ENCODE measurements at places on chromosomes 2 and 18. TPM values are rescaled to one million over a fixed set of nuclear protein-coding genes. Genes with fewer than 3 reads are reported as not detected.
A peak's percentile ranks its signal among the peaks of the same experiment; 100 is the strongest.

DNA sequence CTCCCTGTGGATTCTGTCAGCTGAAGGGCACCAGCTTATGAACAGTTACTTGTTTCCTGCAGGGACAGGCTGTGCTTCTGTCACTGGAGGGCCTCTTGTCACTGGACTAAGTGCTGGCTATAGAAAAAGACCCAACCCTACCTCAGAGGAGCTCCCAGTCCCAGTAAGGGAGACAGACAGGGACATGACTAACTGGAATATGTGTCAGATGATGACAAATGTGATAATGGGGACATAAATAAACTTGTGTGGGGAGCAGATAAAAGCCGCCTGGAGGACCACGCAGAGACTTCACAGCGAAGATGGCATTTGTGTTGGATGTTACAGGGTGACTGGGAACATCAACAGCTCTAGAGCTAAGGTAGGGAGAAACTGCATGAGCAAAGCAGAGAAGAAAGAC, 95.0 kb downstream of the MAPRE2 start:
- no peak for DNase-seq

GRCh38 chr18:65175681-65176080, 575.1 kb upstream of the CDH7 start:
- DNase-seq = no peak

- no peak for DNase-seq
These were observed 4.8 kb downstream of the ITPRID2 start for GRCh38 chr2:181896286-181896685.

DNA sequence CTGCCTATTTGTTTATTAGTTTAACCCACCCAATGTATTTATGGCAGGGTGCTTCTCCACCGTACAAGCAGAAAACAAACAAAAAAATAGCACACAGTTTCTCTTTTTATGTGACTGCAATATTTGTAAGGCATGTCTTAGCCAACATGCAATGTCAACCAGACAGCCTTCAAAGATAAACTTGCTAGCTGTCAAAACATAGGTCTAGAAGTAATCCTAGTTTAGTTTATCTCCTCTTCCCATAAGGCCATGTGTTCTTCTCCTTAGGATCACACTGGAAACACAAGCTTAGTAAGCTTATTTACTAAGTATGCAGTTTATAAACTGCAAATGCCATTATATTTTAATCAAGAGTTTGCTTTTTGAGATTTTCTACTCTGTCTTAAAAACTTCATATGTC, 75.6 kb downstream of the LDAH start:
- no peak for DNase-seq

DNA sequence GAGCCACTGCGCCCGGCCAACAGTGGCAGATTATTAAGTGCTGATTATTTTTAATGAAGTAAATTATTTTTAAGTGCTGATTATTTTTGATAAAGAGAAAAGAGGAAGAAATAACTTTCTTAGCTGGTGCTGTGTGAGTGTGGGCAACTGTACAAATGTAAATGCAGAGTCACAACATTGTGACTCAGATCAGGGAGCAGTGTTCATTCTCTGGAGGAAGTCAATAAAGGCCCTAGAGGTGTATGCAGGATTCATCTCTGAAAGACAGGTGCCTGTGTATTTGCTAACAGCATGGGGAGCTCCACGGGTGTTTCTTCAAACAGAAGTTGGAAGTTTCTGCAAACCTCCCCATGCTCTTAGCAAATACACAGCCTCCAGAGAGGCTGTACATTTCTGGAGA, 6.2 kb downstream of the KRTCAP3 start:
- no peak for DNase-seq

DNA sequence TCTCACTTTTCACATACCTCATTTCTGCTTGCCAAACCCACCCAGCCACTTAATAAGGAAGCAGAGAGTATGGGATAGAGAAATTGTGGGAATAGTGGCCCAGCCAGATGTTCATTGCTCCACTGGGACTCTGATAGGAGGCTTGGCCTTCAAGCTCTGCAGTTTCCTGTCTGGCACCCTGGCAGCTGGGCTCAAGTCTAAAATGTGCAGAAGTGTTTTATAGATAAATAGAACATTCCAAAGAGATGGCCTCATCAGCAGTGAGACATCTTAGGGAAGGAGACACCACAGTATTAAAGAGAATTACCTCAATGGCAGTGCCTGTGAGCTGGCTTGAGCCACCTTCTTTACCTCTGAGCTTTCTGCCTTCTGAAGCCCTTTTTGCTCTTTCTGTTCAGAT, 24.7 kb downstream of the COPS7B start:
- no peak for DNase-seq

- no peak for DNase-seq
These were observed 286.1 kb downstream of the SOX11 start for GRCh38 chr2:5978131-5978751.

GRCh38 chr18:28961669-28962228, 784.8 kb upstream of the CDH2 start:
- peak; percentile 23 for DNase-seq

GRCh38 chr18:37403100-37403781, 162.4 kb downstream of the CELF4 start:
- peak; percentile 34 for DNase-seq

DNA sequence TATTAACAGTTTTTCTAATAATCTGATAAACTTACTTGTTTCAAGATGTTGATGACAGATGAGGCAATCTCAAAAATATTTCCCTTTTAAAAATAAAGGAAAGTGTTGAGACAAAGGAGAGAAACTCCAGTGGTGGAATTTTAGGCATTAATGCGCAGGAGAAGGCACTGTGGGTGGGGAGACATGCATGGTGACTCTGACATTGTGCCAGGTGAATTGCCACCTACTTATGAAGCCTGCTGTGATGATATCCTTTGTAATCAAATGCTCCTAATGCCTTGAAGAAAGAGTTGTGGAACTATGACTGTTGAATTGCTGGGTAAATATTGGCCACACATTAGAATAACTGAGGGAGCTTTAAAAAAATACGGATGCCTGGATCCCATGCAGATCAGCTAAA, 101.4 kb downstream of the PLA2R1 start:
- DNase-seq = no peak

DNA sequence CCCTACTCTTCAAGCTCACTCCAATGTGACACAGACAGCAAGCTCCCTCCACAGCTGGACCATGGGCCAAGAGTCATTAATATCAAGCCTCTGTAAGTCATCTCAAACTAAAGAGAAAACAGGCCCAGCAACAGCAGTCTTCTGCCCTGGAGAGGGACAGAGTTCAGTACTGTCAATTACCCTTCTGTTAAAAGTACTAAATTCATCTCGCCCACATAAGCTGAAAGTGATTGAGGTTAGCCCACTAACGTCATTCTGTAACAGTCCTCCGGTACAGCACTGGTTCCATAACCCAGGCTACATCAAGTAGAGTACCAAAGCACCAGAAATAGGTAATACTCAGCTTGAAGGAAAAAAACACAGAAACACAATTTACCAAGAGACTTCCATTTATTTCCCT, 25.9 kb downstream of the THADA start:
- no peak for DNase-seq

DNA sequence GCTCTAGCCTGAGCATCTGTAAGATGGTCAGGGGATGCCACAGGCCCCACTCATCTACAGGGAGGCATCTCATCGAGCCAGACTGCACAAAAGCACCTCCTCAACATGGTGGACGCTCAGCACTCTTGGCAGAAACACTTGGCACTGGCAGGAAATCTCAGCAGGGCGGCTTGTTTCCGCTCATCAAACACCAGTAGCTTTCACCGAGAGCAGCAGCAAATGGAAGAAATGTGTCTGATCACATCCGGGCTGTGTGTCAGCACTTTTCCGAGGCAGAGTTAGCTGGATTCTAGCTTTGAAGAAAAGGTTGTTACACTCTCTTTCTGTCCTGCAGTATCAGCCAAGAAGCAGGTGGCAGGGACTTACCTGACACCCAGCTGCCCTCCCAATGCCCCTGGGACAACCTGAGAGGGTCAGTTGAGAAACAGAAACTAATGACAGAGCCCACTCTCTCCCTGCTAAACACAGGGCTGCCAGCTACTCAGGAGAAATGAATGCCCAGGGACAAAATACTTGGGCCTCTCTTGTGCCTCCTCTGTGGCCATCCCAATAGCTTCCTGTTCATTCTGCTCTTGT, 68.9 kb upstream of the FZD7 start:
- no peak for DNase-seq

GRCh38 chr2:19851116-19851695, 50.6 kb downstream of the TTC32 start:
- DNase-seq = peak; percentile 21

- DNase-seq = no peak
These were observed 74.5 kb upstream of the FZD7 start for GRCh38 chr2:201959198-201959597.

GRCh38 chr2:109403841-109404201, 209.9 kb downstream of the SEPTIN10 start:
- no peak for DNase-seq

Gene LBH
- 99.1 TPM for total RNA-seq

Gene DUSP2
- total RNA-seq = 6.1 TPM

Gene KCNIP3
- total RNA-seq = 1.0 TPM

Gene C2orf80
- total RNA-seq = not detected

Gene CNRIP1
- total RNA-seq = 7.2 TPM

Gene FAM237A
- not detected for total RNA-seq

Gene DNAJC5G
- total RNA-seq = not detected

Gene SLC5A7
- not detected for total RNA-seq

Gene UNC80
- total RNA-seq = not detected

Gene CSRNP3
- 0.75 TPM for total RNA-seq

Gene COL4A4
- total RNA-seq = 6.3 TPM

Gene ICOS
- not detected for total RNA-seq

Gene FBXO48
- total RNA-seq = 0.52 TPM

All from Caki2 (cell line).